ENCODE measurements at places on chromosomes 12 and 14. TPM values are rescaled to one million over a fixed set of nuclear protein-coding genes. Genes with fewer than 3 reads are reported as not detected.

- no peak for DNase-seq
Observed at GRCh38 chr12:24252602-24253001, 303.1 kb upstream of the SOX5 start.

DNA sequence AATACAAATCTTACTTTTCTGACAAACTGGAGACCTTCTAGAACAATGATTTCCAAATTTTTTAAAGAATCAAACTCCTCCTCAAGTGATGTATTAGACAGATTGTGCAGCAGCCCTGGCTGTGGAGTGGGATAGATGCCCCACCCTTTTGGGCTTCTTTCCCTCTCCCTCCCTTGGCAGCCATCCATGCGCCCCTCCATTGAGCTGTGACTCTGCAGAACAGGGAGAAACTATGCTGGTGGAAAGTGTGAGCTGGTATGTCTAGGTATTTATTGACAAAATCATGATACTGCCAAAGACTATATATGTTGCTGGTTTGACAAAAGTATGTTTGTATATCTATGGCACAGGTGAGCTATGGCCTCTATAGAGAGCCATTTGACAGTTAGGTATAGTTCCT, 138.5 kb downstream of the KTN1 start:
- no peak for DNase-seq

The TAS2R31 gene
- total RNA-seq, result 2.9 TPM

The SERPINA9 gene
- not detected for total RNA-seq
